ENCODE measurements at places on chromosomes 16 and 17.

DNA sequence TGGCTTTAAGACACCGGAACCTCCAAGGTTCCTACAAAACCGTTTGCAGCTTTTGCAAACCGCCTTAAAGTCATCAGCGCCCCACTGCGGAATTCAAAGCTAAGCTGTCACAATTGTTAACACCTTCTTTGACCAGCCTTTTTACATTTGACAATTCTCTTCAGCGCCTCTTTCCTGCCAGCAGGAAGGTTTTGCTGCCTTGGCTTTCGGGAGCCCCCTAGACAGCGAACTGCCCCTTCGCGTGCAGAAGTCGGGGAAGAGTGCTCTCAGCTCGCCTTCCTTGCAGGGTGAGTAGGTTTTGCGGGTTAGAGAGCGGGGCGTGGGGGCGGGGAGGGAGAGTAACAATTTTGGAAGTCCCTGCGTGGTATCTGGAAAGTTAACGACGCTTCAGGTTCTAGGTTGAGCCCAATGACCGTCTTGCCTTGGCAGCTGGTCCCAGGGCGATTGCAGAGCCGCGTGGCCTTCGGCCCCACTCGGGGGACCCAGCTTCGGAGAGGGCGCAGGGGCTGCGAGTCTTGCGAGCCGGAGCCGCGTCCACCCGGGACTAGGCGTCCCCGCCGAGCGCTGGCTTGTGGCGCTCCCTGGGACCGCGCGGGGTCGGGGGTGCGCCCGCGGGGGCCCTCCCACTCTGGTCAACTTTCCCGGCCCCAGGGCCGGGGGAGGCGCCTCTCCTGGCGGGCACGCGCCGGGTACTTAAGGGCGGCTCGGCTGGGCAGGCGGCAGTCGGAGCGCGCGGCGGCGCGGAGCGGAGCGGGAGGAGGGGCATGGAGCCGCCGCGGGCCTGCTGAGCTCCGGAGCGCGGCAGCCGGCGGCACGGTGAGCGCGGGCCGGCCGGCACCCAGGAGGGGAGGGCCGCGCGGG is at the start of gene HAS3:
HAS3 (plus strand) TSS at position 153 of the 861 bp plus-strand sequence. CDS start 3,743 bp downstream, outside the sequence.
- DNase-seq = peak; percentile 67

GRCh38 chr17:41326173-41327145 is 10.9 kb upstream of the KRTAP17-1 start:
- DNase-seq = no peak

DNA sequence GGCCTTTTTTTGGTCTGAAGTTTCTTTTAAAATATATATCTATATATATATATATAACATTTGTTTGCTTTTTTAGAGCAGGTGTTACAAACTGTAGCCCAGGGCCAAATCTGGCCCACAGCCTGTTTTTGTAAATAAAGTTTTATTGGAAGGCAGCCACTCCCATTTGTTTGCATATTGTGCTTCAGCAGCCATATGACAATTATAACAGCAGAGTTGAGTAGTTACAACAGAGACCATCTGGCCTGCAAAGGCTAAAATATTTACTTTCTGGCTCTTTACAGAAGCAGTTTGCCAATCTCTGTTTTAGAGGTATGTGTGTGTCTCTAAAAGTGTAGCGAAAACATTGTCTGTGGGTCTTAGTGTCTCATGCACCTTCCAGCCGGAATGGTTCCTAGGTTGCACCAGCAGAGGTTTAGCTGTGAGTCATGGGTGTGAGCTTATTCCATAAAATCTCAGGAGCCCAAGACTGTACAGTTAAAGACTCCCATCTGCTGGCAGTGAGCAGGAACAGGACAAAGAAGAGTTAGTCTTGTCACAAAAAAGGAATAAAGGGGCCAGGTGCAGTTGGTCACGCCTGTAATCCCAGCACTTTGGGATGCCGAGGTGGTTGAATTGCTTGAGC is 23.8 kb downstream of the LCMT1 start:
- peak; percentile 67 for DNase-seq

DNA sequence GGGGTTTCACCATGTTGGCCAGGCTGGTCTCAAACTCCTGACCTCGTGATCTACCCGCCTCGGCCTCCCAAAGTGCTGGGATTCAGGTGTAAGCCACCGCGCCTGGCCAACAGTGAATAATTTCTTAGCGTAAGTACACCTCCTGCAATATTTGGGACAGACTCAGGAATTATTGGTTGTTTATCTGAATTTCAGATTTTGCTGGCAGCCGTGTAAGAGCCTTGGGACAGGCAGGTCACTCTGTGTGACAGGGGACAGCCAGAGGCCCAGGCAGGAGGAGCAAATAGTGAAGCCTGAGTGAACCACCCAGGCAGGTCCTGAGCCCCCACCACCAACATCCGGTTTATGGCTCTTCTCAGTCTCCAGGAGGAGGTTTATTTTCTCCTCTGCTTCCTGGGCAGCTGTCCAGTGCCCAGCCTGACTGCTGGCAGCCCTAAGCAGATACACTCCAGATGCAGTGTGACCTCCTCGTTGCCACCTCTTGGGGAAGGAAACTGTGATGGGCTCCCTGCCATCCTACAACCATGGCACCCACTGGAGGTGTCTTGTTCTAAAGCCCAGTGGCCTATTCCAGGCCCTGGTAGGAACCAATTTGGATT is 26.2 kb upstream of the ADORA2B start:
- no peak for DNase-seq

- DNase-seq = no peak
These were observed 1.1 kb upstream of the THRA start for GRCh38 chr17:40061609-40062038.

GRCh38 chr16:75267631-75268264 is 16.3 kb upstream of the BCAR1 start:
- DNase-seq = peak; percentile 94

DNA sequence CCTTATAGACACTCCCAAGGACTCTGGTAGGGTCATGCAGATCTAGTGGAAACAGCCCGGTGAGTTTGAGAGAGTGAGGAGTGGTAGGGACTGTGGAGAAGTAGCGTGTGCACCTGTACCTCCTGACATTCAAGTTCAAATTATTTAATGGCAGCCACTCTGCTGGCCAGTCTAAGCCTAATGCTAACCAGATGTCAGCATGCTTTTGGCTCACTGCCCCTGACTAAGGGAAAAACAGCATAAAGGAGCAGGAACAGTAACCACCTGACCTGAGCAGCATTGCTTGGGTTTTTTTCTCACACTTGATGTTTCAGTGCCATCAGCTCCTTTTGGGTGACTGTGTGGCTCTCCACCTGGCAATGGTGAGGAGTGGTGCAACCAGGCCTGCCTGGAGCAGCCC is 23.8 kb upstream of the SLC12A3 start:
- DNase-seq = no peak

DNA sequence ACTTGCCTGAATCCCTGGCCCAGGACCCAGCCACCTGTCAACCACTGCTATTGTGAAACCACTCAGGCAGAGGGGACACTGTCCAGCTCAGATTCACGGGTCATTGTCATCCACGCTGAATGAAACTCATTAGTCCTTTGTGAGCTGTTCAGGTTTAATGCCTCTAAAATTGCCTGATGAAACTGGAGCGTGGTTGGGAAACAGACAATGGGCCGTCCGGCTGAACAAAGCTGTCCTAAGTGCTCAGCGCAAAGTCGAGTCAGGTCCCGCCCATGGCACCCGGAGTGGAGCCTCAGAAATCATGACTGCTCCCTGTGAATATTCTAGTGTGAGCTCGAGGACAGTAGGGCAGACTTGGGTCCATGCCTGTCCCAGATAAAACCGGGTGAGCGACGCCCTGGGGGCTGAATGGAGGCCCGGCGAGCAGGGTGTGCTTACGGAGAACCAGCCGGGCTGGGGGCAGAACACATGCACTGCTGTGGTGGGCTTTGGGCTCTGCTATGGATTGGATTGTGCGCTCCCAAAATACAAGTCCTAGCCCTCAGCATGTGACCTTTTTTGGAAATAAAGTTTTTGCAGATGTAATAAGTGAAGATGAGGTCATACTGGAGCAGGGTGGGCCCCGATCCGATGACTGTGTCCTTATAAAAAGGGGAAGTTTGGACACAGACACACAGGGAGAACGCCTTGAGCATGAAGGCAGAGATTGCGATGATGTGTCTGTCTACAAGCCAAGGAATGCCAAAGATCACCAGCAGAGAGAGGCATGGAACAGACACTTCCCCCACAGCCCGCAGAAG is 12.9 kb upstream of the CMIP start:
- DNase-seq = peak; percentile 58

DNA sequence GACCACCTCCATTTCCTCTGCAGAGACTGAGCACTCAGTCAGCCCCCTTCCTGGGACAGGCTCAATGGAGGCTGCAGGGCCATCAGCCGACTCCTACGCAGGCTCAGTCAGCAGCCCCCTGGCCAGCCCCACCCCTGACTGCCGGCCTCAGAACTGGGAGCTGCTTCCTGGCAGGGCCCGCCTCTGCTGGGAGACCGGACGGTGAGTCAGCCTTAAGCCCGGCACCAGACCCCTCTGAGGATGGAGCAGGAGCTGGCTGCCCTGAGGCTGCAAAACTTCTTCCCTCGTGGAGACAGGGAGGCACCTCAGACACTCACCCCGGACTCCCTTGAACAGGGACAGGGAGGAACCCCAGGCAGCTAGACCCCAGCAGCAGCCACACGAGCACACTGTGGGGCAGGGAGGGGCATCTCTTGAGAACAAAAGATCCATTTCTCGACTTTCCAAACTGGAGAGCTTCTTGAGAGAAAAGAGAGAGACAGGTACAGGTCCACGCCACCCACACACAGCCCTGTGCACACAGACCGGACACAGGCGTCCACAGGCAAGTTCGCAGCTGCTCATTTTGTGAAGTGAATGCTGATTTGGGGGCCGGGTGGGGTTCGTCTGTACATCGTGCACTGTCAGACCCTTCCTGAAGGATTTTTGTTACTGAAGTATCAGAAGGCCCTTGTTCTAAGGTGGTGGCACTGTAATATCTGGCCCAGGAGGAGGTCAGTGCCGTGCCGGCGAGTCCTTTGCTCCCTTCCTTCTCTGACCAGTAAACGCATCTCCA is 1.3 kb upstream of the TUBB3 start:
- no peak for DNase-seq
